ENCODE measurements at places on chromosomes 7 and 10.

- DNase-seq, result peak; percentile 46
Observed at GRCh38 chr10:74419958-74420375, 268.9 kb downstream of the ADK start.

DNA sequence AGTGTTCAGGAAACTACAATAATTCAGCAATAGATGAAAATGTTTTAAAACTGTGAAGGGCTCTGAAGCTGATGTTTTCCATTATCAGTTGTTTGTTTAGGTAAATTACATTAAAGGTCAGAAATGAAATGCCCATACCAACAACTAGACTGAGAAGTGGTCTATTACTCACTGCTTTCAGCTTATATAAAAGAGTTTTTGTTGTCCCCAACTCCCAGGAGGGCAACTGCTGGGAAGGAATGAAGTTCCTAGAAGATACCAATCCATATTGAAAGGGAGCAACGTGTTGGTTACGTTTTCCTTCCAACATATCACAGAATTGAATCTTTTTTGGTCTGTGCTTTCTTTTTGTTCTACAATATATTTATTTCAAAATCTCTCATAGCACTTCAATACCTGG, 330.6 kb upstream of the LRRN3 start:
- no peak for DNase-seq

DNA sequence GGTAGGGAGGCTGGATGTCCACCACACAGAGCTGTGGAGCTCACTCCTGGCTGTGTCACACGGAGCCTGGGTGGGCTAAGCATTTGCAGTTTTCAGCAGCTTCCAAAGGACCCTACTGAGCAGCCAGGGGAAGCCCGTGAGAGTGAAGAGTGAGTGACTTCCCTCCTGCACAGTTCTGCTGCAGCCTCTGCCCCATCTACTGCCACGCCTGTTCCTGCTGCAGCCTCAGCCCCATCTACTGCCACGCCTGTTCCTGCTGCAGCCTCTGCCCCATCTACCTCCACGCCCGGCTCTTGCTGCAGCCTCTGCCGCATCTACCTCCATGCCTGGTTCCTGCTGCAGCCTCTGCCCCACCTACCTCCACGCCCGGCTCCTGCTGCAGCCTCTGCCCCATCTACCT, 12.2 kb downstream of the ADAM8 start:
- no peak for DNase-seq

DNA sequence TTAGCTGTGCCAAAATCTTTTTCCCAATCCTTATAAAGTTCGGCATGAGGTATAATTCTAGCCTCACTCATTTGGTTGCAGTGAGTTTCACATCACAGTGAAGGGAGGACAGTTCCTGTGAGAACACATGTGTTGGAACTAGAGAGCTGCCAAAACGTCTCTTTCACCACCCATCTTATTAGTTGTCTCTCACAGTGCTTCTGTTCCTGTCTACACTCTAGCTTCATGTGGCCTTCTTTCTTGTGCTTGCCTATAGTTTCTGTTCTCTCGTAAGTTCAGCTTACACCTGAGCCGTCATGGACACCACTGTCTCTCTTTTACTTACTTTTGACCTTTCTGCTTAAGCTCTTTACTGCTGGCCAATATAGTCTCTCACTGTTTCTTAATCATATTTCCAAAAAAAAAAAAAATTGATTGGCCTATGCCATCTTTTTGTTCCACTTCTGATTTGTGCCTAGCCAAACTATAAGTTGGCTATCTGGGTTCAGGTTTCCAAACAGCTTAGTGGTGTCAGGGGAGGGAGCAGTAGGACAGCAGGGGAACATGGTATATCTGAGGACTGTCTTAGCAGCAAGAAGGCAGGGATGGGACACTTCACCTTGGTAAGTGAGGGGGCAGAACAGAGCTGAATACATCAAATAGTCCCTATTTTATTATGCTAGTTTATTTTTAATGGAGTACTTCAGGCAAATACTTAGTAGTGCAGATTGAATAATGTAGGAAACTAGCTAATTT, 38.0 kb downstream of the ZNRF2 start:
- DNase-seq, result no peak

DNA sequence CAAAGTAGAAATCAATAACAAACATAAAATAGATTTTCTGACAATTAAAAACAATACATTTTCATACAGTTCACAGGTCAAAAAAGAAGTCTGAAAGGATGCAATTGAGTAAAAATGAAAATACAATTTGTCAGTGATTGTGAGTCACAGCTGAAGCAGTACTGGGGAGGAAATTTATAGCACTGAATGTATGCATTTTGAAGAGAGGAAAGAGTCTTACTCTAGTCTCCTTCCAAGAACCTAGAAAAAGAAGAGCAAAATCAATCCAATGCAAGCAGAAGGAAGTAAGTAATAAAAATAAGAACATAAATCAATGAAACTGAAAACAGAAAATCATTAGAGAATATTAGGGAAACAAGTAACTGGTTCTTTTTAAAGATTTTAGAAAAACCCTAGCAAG, 507.2 kb upstream of the IGFBP3 start:
- DNase-seq, result no peak

GRCh38 chr10:100979791-100980272, 7.5 kb downstream of the MRPL43 start:
- DNase-seq, result peak; percentile 1

DNA sequence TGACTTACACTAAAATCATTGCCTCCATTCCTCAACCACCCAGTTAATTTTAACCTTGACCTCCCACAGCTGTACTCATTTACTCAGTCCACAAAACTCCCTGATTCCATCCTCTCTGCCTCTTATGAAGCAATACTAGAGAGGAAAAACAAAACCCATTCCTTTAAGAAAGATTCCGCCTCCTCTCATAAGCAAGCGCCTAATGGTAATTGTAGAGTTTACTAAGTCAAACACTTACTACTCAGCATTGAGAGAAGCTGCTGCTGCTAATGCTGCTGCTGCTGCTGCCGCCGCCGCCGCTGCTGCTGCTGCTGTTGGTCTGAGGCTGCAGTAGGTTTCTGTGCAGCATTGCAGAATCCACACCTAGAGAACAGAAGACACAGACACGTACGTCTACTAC, 2.1 kb upstream of the ADD3 start:
- DNase-seq, result peak; percentile 8

- DNase-seq, result no peak
Observed at GRCh38 chr7:96045919-96046318, 273.6 kb downstream of the DYNC1I1 start.

GRCh38 chr10:114694062-114694461, 36.0 kb upstream of the ABLIM1 start:
- no peak for DNase-seq

DNA sequence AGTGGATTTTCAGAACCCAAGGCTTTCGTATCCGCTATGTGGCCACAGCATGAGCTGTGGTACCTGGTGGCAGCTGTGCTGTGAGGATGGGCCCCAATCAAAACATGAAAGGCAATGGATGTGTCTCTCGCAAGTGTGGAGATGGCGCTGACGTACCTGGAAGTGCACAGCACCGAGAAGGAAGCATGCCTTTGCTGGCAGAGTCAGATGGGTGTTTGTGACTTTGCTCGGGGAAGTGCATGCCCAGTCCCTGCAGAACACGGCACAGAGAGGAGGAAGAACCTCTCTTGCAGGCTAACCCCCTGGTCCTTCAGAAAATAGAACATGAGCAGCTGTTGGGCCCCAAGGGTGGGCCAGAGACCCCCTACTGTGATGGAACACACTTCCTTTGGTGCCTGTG, 654.1 kb upstream of the ZWINT start:
- DNase-seq, result no peak

DNA sequence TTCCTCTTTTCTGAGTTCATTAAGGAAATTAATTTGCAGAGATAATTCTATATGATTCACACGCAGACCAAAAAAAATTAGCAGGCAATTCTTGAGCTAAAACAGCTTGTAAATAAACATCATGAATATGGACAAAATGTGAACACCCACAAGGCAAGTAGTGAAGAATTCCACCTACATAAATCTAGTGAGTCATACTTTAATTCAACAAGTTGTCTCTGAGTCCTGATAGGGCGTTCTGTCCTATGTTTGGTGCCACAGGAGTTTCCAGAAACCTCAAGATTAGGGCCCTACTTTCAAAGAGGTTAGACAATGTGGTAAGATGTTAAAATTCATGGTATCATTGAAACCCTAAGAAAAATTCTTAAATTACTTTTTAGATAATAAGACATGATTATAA, 122.3 kb downstream of the SGMS1 start:
- no peak for DNase-seq

DNA sequence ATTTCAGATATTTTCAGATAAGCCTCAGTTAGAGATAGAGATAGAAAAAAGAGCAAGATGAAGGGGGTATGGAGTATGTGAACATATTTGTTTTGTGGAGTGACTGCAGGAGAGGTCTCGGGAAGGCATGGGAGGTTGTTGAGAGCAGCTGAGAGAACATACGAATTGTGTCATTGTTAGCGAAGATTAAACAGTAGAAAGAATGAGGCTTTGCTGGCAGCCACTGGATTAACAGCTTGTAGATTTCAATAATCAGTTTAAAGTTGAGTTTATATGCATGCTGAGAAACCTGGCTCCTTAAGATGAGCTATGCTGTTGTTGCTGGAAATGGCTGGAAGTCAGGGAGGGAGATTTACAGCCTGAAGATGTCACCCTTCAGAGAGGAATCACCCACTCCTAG, 100.9 kb upstream of the SORCS3 start:
- no peak for DNase-seq

GRCh38 chr7:26331113-26331512, 39.5 kb downstream of the SNX10 start:
- DNase-seq, result no peak

GRCh38 chr10:929960-930624, 1.4 kb downstream of the LARP4B start:
- peak; percentile 13 for DNase-seq
